ENCODE measurements at places on chromosomes 12 and 14.

DNA sequence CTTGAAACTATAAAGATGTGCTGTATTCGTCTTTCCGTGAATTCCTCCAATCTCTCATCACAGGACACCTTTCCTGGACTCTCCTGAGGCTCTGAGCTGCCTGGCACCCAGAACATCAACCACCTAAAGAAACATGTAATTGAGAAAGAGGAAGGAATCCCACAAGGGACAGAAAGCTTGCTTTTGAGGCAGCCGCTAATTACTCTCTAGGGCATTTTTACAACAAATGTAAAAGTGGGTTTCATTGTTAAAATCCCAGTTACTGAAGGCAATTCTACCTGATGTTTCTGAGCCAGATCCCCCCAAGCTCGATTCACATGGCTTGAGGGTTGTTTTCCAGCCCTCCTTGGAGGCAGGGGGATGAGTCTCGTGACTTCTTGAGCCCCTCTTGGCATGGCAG lies 238.5 kb upstream of the LHX5 start:
- no peak for DNase-seq

GRCh38 chr14:90388437-90388836 lies 8.4 kb upstream of the CALM1 start:
- no peak for DNase-seq

GRCh38 chr14:72478471-72478893 lies 415.4 kb downstream of the DPF3 start:
- no peak for DNase-seq

DNA sequence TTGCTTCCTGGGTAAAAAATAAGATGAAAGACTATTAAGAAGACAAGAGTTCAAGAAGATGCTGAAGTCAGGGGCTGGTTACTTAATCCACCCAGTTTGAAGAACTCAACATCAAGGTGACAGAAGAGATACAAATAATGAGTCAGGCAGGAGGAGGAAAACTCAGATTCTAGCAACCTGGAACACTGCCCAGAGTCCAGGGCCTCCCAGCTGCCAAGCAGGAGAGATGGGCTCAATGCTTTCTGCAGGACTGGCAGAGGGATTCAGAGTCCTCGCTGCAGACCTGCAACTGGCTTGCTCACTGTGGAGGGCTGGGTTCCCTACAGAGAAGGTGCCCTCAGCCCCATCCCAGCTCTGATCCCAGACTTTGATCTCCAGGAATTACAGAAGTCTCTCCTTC lies 28.6 kb upstream of the CEBPE start:
- DNase-seq = no peak

DNA sequence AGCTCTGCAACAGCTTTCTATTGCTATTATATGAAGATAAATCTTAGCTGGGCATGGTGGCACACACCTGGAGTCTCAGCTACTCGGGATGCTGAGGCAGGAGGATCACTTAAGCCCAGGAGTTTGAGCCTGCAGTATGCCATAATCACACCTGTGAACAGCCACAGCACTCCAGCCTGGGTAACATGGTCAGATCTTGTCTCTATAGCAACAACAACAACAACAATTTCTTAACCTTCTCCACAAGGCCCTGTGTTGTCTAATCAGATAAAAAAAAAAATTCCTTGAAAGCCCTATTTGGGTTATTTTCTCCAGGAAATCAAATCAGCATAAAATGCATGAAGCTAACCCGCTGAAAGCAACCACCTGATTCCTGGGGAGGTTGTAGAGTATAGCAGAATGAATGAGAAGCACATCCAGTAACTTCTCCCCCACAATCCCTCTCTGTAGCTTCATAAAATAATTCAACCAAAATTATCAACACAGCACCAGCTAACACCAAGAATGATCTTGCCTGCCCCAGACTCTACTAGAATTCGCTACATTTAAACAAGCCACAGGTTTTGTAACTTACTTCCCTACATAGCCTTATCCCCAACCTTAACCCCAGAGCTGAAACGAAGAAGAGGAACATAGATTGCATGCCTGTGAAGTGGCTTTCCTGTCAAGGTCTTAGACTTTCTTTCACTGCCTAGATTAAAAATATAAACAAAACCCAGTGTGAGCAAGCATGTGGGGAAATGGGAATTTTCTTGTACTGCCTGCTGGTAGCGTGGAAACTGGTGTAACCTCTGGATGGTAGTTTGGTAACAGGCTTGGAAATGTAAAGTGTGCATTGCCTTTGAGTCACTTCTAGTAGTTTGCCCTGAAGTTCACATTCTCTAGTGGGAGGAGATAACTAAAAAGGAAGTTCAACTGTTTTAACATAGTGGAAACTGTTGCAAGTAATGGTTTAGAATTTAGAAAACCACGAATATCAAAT lies 6.0 kb upstream of the STK38L start:
- no peak for DNase-seq

- DNase-seq = peak; percentile 48
Measured at GRCh38 chr12:77925536-77926108, 94.9 kb downstream of the NAV3 start.

DNA sequence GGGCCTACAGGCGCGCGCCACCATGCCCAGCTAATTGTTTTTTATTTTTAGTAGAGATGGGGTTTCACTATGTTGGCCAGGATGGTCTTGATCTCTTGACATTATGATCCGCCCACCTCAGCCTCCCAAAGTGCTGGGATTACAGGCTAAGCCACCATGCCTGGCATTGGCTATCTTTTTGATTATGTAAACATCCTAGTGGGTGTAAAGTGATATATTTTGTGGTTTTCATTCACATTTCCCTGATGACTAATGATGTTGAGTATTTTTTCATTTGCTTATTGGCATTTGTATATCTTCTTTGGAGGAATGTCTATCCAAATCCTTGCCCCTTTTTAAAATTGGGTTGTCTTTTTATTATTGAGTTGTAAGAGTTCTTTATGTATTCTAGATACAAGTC lies 16.3 kb downstream of the CREBL2 start:
- DNase-seq = no peak

DNA sequence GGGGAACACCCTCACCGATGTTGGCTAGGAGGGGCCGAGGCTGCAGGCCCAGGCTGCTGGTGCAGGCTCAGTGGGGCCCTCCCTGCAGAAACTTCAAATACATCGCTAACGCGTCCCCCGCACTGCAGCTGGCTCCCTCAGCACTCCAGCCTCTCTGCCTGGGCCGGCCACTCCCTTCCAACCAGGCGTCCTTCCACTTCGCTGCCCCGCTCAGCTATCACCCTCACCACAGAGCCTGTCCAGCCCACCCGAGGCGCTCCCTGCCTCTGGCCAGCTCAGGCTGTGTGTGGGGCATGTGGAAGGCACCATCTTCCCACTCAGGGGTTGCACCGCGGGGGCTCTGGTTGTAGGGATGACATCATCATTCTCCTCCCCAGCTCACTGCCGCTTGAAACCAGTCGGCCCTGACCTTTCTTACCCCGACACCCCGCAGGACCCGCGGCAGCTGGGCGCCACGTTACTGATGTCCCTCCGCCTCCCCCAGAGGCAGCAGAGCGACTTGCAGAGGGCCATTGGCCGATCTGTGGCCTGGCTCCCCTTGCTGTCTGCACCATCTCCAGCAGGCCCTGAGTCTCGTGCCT lies 199.9 kb upstream of the RTL1 start:
- DNase-seq = no peak

DNA sequence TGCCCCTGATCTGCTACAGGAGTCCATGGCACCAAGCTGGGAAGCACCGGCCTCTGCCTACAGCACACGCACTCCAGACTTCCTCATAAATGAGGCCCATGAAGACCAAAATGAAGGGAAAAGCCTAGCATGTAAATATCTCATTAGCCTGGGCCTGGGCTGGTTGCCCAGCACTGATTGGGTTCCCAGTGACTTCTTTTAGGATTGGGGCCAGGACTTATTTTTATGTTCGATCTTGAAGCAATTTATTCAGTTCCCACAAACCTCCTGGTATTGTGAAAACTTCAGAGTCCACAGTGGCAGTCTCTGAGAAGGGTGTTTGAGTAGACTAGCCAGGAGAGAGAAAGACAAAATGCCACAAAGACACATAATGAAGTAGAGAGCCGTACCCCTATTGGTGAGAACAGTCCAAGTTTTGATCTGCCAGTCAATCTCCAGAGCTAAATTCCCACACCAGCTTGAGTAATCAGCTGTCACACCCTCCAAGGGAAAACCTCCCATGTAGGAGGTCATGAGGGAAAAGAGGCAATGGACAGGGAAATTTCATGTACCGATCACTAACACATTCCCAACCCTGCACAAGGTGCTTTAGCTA lies 78.2 kb downstream of the PHLDA1 start:
- peak; percentile 4 for DNase-seq

DNA sequence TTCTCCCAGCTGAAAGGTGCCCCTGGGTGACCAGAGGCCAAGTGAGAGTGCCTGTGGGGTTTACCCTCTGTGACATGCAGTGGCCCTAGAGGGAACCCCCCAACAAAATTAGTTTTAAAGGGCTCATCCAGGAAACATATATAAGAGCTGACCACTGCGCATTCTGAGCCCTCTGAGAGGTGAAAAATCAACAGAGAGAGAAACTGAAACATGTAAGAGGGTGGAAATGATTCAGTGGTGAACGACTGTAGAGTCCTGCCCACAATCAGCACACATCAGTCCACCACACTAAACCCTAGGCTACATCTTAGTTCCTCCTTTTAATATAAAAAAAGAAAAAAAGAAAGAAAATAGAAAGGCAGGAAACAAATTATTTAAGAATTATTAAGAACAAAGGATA lies 21.0 kb upstream of the ACSM4 start:
- DNase-seq = no peak

DNA sequence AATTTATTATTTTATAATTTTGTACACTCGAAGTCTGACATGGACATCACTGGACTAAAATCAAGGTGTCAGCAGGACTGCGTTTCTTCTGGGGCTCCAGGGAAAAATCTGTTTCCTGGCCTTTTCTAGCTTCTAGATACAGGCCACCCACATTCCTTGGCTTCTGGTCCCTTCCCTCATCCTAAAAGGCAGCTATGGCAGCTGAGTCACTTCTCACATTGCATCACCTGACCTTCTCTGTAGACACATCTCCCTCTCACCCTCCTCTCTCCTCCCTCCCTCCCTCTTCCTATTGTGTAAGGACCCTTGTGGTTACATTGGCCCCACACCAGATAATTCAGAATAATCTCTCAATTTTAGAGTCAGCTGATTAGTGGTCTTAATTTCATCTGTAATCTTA lies 92.4 kb downstream of the RPS6KA5 start:
- DNase-seq = no peak

DNA sequence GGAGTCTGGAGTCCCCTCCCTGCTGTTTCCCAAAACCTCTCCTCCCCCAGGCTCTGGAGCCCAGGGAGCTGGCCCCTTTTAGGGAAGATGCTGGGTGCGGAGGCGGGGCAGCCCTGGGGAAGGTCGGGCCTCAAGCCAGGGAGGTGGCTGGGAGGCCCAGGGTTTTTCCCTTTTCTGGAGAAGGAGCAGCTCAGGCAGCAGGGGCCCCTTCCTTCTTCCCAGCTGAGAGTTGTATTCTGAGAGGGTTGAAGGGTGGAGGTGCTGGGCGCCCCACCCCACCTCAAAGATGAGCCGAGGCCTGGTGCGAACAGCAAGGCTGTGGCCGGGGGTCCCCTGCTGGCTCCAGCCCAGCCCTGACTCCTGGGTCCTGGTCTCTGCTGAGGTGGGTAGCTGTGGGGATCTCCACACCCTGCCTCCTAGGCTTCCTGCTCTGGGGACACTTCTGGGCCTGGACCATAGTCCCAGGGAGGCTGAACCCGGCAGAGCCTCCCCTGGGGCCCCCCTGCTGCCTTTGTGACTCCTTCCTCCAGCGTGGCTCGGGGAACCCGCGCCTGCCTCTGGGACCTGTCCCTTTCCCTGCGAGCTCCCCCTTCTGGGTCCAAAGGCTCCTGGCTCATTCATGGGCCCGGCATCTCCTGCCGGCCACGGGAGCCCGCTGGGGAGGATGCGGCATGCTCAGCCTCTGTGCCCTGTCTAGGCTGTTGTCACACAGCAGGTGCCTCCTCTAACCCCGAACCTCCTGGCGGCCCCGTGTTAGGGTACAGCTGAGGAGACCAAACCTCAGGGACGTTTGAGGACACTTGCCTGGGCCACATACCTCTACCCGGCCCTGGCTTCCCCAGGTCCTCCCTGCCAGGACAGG lies 4.4 kb downstream of the TRMT61A start:
- no peak for DNase-seq

- DNase-seq = peak; percentile 28
Measured at GRCh38 chr12:108666401-108666881, 32.7 kb upstream of the SELPLG start.

- DNase-seq = no peak
Measured at GRCh38 chr12:110846615-110847566, at the start of gene CCDC63. Gene CCDC63 (plus strand): TSS chr12:110846987. CDS start chr12:110852955, 5,968 bp downstream.
